Inflammatory macrophage treated with lipopolysaccharide for 1 hour (primary cell): ENCODE measurements at places on chromosomes 6 and 20.

DNA sequence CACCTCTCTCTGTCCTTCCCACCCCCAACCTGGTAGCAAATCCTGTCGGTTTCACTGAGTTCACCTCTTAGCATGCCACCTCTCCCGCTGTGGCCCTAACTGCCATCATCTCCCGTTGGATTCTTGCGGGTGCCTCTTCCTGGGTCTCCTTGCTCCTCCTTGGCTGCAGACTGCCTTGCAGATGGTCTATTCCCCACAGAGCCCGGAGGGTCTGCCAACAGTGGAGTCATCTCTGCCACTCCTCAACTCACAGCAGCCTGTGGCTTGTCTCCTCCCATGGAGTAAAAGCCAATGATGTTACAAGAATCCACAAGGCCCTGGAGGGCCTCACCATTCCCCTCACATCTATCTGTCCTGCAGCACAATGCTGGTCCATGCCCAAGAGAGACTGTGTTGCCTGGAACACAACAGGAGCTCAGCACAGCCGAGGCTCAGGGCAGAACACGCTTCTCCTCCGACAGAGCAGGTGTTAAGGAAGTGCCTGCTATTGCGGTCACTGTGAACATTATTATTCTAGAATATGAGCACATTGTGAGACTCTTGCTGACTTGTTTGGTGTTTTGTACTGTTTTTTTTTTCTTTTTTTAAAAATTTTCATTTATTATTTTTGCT lies 241.8 kb upstream of the SULF2 start:
- DNase-seq = no peak

GRCh38 chr20:53658322-53658721 lies 64.7 kb upstream of the ZNF217 start:
- DNase-seq = no peak

DNA sequence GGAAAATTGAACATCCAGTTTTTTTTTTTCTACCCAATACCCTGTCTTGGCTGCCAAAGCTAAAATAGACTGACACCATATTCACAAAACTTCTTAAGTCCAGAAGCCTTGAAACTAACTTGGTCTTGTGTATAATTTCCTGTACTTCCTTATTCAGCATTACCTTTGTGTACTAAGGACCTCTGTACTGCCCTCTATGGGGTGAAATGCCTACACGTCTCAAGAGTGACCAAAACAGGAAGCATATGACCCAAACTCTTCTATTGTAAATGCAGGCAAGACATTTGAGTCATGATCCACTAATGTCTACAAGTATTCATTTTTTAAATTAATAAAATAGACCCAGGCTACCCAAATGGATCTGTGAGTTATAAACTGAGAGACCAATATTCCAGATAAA lies 50.4 kb downstream of the HMGCLL1 start:
- DNase-seq = no peak

DNA sequence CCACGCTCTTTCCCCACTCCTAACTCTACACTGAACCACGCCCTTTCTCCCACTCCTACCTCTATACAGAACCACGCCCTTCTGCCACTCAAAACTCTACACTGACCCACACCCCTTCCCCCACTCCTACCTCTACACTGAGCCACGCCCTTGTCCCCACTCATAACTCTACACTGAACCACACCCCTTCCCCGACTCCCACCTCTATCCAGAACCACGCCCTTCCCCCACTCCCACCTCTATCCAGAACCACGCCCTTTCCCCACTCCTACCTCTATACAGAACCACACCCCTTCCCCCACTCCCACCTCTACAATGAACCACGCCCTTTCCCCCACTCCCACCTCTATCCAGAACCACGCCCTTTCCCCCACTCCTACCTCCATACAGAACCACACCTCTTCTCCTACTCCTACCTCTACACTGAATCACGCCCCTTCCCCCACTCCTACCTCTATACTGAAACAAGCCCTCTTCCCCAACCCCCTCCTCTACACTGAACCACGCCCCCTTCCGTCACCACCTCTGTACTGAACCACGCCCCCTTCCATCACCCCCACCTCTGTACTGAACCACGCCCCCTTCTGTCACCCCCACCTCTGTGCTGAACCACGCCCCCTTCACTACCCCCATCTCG lies 10.1 kb downstream of the PXMP4 start:
- no peak for DNase-seq

GRCh38 chr20:55354720-55355119 lies 650.6 kb downstream of the CBLN4 start:
- DNase-seq = no peak

DNA sequence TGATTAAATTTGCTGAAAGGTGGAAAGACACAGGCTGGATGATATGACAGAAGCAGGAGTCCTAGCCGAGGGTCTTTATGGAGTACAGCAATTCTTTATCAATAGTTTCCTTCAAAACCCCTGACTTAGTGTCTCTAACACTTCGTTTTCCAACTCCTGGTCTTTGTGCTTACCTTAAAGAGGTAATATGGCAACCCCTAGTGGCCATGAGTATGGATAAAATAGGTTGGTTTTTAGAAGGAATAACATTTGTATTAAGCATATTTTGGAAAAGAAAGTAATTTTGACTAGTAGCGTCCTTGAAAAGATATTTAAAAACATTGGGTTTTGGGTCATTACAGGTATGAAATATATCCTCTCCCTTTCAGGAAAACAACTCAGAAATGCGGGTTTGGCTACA lies 51.9 kb downstream of the VGLL2 start:
- no peak for DNase-seq

GRCh38 chr6:15242937-15243614 lies 2.8 kb upstream of the JARID2 start:
- no peak for DNase-seq

- no peak for DNase-seq
These were observed 146.9 kb upstream of the VGLL2 start for GRCh38 chr6:117118490-117118889.

GRCh38 chr20:62149532-62150309 lies 6.2 kb downstream of the SS18L1 start:
- no peak for DNase-seq

DNA sequence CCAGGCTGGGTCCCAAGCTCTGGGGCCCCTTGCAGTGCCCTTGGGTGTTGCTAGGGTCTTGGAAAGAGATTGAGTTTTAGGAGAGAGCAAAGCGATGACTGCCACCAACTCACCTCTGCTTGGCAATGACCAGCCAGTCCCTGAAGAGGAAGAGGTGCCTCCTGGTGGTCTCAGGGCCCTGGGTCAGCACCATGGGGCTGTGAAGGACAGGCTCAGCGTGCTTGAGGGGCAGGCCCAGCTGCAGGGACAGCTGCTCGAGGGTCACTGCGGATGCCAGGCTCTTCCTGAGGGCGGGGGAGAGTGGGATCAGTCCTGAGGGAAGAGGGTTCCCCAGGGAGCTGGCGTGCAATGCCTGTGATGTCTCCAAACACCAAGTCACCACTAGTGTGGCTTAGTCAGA lies 50.8 kb upstream of the TAGAP start:
- no peak for DNase-seq

DNA sequence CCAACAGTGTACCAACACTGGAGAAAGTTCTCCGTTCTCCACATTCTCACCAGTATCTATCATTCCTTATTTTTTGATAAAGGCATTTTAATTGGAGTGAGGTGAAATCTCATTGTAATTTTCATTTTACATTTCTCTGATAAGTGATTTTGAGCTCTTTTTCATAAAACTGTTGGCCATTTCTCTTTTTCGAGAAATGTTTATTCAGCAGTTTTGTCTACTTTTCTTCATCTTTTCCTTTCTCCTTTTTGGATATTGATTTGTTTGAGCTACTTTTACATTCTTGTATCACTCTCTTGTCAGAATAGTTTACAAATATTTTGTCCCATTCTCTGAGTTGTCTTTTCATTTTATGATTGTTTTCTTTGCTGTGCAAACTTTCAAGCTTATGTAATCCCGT lies 555.2 kb downstream of the COL12A1 start:
- DNase-seq = no peak

DNA sequence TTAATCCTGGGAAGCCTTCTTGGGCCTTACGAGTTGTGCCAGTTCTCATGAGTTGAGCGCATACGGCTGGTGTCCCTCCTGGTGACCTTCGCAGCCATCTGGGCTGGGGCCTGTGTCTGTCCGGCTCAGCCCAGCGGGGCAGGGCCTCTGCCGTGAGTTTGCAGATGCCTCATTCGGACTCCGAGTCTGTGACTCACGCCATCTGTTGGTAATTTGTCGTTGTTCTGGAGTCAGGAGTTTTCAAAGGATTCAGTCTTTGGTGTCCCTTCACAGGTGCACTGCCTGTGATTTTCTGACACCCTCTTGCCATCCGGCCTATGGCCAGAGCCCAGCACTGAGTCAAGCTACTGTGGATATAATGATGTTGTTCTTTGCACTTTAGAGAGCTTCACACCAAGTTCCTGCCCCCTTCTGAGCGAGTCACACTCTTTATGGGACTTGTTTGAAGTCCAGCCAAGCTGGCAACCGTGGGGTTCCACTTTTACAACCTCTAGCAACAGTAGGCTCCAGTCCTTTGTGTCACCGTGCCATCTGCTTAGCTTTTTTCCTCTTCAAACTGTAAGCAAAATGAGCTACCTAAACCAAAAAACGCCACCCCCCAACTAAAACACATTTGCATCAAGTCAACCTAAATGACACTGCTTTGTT lies 175.6 kb downstream of the AIG1 start:
- no peak for DNase-seq

DNA sequence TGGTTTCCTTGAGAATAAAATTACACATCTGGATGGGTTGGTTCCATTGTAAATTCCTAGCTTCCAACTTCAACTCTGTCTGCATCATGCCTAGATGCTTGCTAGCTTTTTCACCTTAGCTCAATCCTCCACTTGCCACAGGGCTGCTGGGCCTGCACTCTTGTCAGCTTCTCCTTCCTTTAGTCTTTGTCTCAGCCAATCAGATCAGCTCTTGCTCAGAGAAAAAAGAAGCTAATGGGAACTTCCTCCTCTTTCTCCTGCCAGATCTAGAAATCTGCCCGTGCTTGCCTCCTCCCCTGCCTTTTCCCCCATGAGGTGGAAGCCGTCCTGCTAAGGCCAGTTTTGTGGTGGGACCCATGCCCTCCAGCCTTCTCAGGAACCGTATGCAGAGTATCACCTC lies 18.5 kb downstream of the RAE1 start:
- peak; percentile 35 for DNase-seq
